ENCODE measurements at places on chromosomes 3 and 15. TPM values are rescaled to one million over a fixed set of nuclear protein-coding genes. Genes with fewer than 3 reads are reported as not detected.

ECE2 gene
- total RNA-seq: not detected

KLHL25 gene
- 3.4 TPM for total RNA-seq

SLC25A38 gene
- total RNA-seq: 29.5 TPM

SUSD5 gene
- 38.5 TPM for total RNA-seq

ABHD6 gene
- 9.4 TPM for total RNA-seq

CLRN1 gene
- total RNA-seq: not detected

SERINC4 gene
- not detected for total RNA-seq

ADIPOQ gene
- total RNA-seq: 0.05 TPM

GCNT3 gene
- total RNA-seq: 0.70 TPM

SCG5 gene
- 2.5 TPM for total RNA-seq

HESX1 gene
- total RNA-seq: 1.7 TPM

ST8SIA2 gene
- total RNA-seq: 2.4 TPM

PLSCR2 gene
- not detected for total RNA-seq

TMEM212 gene
- not detected for total RNA-seq

RBP2 gene
- total RNA-seq: not detected

SHC4 gene
- 61.8 TPM for total RNA-seq

Data from chondrocyte (in vitro differentiated cells).